ENCODE measurements at places on chromosomes 12 and 14. TPM values are rescaled to one million over a fixed set of nuclear protein-coding genes. Genes with fewer than 3 reads are reported as not detected.

The RPGRIP1 gene
- 0.79 TPM for total RNA-seq

The CLEC4E gene
- 1.7 TPM for total RNA-seq

The AMN gene
- total RNA-seq, result 0.58 TPM

The GALNT16 gene
- total RNA-seq, result 34.5 TPM

The RIPK3 gene
- 7.0 TPM for total RNA-seq

The SLC7A8 gene
- 6.9 TPM for total RNA-seq

The ABCC9 gene
- 60.9 TPM for total RNA-seq

The PRR4 gene
- total RNA-seq, result 2.1 TPM

The STAC3 gene
- total RNA-seq, result 1.9 TPM

The RPS6KA5 gene
- 9.9 TPM for total RNA-seq

The PHETA1 gene
- total RNA-seq, result 8.3 TPM

The FRMD6 gene
- total RNA-seq, result 7.8 TPM

The NEUROD4 gene
- total RNA-seq, result not detected

The TRIP11 gene
- 58.5 TPM for total RNA-seq

The SERPINA12 gene
- total RNA-seq, result not detected

The TTC9 gene
- total RNA-seq, result 2.1 TPM

The GZMB gene
- not detected for total RNA-seq

The TRAF3 gene
- 9.6 TPM for total RNA-seq

The DYRK2 gene
- 93.7 TPM for total RNA-seq

The KRT78 gene
- total RNA-seq, result not detected

The ALDH1L2 gene
- total RNA-seq, result 5.8 TPM

The VRTN gene
- total RNA-seq, result not detected

The RITA1 gene
- 14.2 TPM for total RNA-seq

The KRT6C gene
- total RNA-seq, result not detected

The SPTB gene
- total RNA-seq, result 82.5 TPM

The RNASE2 gene
- total RNA-seq, result 2.3 TPM

The SSTR1 gene
- total RNA-seq, result 0.86 TPM

The TRPV4 gene
- 1.4 TPM for total RNA-seq

The ACRBP gene
- 1.1 TPM for total RNA-seq

The LRRC43 gene
- total RNA-seq, result 3.1 TPM

The GYS2 gene
- not detected for total RNA-seq

The PZP gene
- 0.74 TPM for total RNA-seq

The PPM1H gene
- total RNA-seq, result 3.5 TPM

The GALNT4 gene
- total RNA-seq, result 5.2 TPM

The WDR20 gene
- 22.8 TPM for total RNA-seq

The FOXA1 gene
- total RNA-seq, result not detected

The BATF gene
- 0.53 TPM for total RNA-seq

The KRT5 gene
- not detected for total RNA-seq

The C1QL4 gene
- not detected for total RNA-seq

The IAPP gene
- total RNA-seq, result not detected

The SRRM4 gene
- 0.22 TPM for total RNA-seq

The SETD1B gene
- 9.6 TPM for total RNA-seq

The HOMEZ gene
- total RNA-seq, result 8.5 TPM

The KLRG1 gene
- total RNA-seq, result 8.0 TPM

The INSM2 gene
- not detected for total RNA-seq

The ESPL1 gene
- 1.2 TPM for total RNA-seq

The GLIPR1L2 gene
- 1.8 TPM for total RNA-seq

The WNT5B gene
- total RNA-seq, result 3.6 TPM

The CFAP251 gene
- 0.85 TPM for total RNA-seq

The GLIPR1L1 gene
- total RNA-seq, result not detected

The LRRK2 gene
- total RNA-seq, result 16.8 TPM

The ZFYVE26 gene
- total RNA-seq, result 14.9 TPM

The SYNDIG1L gene
- total RNA-seq, result not detected

The COX8C gene
- 1.1 TPM for total RNA-seq

The CLEC7A gene
- 4.8 TPM for total RNA-seq

The SLC5A8 gene
- not detected for total RNA-seq

Measured in right cardiac atrium (tissue), 5 donors.